ENCODE measurements at places on chromosomes 7 and 10.
A peak's percentile ranks its signal among the peaks of the same experiment; 100 is the strongest.

DNA sequence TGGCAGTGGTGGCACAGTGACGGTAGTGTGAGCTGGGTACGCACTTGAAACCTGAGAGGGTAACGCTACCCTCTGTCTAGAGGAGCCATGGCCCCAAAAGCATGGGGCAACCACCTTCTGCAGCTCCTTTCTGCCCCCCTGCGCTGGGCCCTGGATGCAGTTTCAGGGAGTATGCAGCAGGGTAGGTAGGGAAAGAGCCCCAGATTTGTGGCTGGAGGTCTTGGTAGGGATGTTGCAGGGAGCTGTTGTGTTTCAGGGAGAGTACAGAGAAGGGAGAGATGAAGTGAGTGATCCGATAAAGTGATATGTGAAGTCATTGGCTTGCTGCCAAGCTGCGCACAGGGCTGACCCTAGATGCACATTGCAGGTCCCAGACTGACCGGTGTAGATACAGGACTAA is 2.7 kb upstream of the PGAM2 start:
- DNase-seq, result no peak

GRCh38 chr10:122191936-122192541 is 79.1 kb upstream of the BTBD16 start:
- DNase-seq, result peak; percentile 14

DNA sequence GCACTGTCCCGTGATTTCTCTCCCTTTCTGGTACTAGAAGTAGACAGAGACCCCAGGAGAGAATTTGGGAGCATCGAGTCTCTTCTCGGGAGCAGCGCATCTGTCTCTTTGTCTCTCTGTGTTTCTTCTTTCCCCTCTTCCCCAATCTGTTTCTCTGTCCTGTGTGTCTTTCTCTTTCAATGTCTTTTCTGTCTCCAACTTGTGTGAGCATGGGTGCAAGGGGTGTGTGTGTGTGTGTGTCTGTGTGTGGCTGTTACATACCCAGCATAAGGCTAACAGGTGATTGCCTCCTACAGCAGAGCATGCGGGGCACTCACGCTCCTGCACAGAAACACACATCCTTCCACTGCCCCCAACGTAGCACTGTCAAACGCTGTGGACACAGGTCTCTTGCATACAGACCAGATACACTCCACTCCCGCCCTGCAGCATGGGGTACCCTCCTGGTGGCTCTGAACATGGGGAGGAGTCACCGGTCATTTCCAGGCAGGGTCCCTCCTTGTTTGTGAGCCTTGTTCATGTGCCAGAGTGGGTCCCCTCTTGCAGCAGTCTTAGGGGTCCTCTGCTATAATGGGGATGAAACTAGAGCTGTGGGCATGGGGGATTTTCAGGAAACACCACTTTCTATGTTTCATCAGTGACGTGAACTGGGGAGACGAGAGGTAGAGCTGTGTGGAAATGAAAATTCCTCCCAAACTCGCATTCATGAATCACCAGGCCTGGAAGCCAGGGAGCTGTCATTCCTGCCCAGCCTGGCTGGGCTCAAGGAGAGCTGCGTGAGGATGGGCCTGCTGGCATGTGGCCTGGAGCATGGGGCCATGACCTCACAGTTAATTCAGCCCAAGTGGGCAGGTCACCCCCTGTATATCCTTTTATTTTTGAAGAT is 980 bp downstream of the ADAMTS14 start:
- DNase-seq, result no peak

DNA sequence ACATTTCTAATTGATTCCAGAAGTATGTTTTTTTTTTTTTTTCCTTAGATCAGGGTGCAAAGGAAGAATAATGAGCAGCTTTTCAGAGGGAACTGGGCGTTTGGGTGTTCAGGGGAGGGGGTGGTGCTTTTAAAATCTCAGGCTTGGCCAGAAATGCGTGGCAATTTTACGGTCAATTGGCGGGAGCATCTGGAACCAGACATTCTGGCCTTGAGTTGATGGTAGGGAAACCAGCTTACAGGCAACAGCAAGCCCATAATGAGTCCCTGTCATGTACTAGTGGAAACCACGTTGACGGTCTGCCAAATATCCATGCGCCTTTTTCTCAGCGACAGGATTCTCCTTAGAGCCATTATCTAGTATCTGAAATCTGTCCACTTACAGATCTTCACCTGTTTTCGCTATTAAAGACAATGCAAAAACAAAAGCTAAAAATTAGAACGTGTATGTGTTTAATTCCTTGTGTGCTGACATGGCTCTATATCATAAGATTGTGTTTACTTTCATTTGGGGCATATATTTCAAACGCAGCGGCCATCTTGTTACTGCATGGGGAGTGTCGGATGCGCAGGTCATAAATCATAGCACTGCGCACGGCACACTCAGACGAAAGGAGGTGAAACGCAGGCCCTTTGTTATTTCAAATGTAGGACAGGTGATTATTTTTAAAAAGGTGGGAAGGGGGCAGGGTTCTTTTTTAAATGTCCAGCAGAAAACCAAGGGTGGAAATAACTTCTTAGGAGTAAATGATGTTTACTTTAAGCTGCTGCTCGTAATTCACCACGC is 209.2 kb downstream of the AGMO start:
- DNase-seq, result no peak

DNA sequence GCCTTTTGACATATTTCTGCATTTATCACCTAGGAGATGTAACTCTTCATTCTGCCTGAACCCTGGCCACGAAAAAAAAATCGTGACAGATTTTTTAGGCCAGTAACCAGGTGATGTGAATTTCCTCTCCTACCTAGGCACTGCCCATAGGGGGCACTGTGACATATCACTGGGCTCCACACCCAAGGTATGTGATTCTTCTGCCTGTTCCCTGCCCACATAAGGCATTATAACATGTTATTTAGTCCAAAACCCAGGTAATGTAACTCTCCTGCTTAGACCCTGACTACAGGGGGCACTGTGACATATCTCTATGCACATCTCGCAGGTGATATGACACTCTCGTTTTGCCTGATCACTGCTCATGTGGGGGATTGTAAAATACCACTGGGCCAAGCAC is 29.5 kb upstream of the ZNF107 start:
- no peak for DNase-seq

DNA sequence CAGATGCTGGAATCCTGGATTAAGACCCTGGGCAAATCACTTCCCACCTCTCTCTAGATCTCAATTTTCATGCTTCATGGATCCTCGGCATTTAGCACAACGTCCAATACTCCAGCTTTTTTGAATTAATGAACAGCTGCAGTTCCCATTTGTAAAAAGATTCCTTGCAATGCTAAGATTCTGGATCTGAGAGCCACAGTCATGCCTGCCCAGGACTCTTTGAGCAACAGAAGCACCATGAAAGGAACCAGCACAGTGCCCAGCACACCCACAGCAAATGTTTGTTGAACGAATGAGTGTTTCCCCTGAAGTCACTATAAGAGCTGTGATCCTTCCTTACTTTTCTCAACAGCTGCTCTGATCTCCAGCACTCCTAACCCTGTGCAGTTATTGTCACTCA is 20.8 kb upstream of the DDIT4 start:
- no peak for DNase-seq

GRCh38 chr7:90692396-90692795 is 96.3 kb downstream of the CDK14 start:
- DNase-seq, result no peak

DNA sequence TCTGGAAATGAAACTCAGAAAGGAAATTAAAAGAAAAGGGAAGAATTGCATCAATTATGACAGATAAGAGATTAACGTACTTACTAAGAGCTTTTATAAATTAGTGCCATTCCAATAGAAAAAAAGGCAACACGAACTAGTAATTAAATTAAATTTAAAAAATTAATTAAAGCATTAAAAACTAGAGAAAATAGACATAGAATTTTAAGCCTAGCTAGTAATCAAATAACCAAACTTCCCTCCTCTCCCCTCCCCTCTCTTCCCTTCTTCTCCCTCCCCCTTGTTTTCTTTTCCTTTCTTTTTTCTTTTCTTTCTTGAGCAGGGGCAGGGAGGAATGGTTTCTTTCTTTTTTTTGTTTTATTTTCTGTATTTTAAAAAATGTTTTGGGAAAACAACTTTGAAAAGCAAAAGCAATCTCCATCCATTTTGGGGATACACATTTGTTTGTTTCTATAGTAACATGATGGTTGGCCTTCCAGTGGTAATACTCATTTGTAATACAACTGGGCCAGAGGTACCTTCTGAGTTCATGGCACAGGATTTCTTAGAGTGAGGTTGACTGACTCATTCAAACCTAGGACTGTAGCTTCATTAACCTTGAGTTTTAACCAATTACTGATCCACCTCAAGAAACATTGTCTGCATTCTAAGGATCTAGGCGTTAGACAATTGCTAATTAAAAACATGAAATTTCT is 132.6 kb downstream of the ST7 start:
- DNase-seq, result no peak

DNA sequence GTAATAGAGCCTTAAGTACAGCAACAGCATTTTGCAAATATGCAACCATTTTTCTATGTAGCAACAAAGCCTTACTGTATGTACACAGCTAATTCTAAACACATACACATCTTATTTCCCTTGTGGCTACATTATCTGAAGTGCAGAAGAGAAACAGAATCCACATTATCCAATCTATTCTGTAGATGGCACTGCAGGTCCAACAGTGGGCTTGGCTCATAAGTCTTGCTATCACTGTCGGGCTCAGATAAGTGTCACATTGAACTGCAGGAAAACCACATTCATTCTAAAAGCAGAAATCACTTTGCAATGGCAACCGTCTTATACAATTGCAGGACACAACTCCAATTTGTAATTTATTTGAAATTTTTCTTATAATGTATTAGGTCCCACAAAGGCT is 109.8 kb upstream of the NOBOX start:
- peak; percentile 42 for DNase-seq

DNA sequence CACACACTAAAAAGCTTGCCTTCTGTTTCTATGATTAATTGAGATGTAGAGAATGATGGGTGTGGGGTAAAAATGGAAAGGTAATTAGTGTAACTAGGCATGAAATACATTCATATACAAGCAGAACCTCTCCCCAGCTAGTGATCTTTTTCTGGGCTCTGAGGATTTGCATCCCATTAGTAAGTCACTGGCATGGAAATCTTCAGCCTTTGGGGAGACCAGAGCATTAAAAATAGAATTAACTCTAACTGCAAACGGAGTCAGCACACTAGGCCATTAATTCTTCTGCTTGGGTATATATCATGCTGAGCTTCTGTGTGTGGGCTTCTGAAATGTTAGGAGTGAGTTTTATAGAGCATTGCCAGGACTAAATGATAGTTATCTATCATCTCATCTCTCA is 128.9 kb downstream of the HDAC9 start:
- DNase-seq, result no peak

GRCh38 chr7:80106498-80107113 is 28.0 kb upstream of the GNAI1 start:
- DNase-seq, result no peak

DNA sequence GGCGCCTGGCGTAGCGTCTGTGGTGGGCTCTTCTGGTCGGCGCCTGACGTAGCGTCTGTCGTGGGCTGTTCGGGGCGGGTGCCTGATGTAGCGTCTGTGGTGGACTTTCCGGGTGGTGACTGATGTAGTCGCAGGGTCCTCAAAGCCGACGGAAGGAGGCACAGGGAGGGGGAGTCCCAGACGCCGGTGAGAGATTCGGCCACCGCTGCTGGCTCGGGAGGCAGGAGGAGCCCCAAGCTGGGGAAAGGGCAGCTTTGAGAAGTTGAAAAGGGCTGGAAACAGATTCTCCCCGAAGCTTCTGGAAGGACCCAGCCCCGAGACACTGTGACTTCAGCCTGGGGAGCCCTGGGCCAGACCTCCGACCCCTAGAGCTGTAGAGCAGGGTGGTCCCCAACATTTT is 105.7 kb downstream of the DNAJB6 start:
- DNase-seq, result no peak

DNA sequence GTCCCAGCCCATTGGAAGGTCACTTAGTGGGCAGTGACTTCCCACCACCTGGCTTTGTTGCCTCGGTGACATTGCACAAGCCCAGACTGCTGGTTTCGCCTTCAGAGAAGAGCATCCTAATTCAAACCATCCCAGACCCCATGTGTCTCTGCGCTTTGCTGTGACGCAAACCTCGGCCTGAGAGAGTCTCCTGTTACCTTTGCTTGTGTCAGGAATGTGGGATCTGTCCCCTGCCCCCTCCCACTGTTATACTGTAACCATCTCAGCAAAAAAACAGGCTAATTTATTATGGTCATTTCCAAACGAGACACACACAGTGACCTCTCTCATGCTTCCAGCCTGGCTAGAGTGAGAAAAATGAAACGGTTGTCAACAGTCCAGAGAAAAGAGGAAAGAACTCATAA is 25.0 kb upstream of the AQP1 start:
- no peak for DNase-seq

DNA sequence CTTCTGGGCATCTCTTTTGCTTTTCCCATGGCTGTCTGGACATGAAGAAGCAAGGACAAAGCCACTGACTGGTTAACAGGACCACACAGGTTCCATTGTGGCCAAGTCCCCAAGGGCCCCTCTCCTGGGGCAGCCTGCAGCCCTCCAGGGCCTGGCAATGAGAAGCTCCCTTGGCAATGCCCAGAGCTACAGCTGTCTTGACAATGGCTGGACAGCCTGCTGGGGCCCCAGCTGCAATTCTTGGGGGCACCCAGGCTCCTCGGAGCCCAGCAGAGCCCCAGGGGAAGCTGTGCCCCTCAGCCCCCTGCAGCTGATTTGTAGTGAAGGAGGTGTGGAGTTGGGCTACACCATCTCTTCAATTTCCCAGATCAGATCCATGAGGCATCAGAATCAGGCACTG is 384.9 kb upstream of the PODXL start:
- DNase-seq, result no peak

GRCh38 chr7:11681461-11681860 is 150.5 kb downstream of the THSD7A start:
- DNase-seq, result no peak

GRCh38 chr10:124243702-124244121 is 150.3 kb upstream of the CHST15 start:
- no peak for DNase-seq

DNA sequence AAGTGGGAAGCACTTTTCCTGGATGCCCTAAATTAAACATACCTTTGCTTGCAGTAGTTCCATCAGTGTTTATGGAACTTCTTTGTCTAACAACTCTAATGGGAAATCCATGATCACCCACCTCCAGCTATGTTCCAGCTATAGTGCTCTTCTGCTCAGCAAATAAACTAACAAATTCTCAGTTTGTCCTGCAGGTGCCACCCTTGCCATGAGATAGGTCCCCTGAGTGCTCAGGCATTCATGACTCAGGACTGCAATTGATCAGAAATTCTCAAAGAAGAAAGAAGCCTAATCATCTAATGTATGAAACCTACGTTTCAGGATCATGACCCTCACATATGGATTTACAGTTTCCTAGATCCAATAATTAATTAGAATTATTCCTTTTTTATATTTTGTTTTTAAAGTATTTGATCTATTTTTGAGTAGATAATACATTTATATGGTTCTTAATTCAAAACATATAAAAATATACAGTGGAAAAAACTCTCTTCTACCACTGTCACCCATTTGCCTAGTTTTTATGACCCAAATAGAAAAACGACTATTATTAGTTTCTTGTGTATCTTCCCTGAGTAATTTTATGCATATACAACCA is 48.7 kb upstream of the DYNC1I1 start:
- DNase-seq, result peak; percentile 57

DNA sequence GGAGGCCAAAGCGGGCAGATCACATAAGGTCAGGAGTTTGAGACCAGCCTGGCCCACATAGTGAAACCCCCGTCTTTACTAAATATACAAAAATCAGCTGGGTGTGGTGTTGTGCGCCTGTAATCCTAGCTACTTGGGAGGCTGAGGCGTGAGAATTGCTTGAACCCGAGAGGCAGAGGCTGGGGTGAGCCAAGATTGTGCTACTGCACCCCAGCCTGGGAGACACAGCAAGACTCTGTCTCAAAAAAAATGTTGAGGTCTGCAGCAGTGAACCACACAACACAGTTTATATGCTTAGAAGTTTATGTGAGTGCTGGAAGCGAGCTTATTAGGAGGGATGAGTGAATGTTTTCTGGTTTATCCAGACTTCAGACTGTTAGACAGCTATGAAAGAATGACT is 10.4 kb downstream of the LHPP start:
- no peak for DNase-seq
